Activated T-helper 1 cell treated with Interleukin-2 at 50 U/mL for 16 hours (primary cell): ENCODE measurements at places on chromosomes 1 and 21.

DNA sequence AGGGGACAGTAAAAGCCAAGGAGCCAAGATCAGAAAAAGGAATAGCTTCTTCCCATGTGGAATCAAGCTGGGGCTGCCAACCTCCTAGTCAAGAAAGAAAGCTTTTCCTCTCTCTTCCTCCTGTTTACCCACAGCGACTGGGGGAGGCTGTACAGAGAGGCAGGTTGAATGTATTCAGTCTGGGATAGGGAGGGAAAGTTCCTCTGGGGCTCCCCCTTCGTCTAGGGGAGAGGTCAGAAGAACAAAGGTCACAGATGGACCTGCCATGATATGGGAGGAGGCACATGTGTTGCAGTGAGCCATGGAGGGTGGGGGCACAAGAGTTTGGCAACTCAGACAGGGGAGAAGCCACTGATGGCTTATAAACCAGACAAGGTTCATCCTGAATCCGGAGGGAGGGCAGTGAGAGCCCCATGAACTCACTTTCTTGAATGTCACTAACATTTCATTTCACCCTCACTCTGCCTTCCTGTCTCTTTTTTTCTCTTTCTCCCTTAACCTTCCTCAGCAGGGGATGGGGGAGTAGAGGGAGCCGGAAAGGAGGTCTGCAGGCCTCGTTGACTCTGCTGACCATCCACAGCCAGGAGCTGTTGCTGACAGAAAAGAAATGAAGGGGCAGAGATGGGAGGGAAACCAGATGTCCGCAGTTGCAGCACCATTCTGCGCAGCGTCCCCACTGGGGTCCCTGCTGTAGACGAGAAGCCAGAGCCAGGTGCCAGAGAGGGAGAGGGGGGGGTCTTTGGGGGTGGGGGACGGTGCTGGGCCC, 61.1 kb downstream of the PLXNA2 start:
- DNase-seq = no peak

DNA sequence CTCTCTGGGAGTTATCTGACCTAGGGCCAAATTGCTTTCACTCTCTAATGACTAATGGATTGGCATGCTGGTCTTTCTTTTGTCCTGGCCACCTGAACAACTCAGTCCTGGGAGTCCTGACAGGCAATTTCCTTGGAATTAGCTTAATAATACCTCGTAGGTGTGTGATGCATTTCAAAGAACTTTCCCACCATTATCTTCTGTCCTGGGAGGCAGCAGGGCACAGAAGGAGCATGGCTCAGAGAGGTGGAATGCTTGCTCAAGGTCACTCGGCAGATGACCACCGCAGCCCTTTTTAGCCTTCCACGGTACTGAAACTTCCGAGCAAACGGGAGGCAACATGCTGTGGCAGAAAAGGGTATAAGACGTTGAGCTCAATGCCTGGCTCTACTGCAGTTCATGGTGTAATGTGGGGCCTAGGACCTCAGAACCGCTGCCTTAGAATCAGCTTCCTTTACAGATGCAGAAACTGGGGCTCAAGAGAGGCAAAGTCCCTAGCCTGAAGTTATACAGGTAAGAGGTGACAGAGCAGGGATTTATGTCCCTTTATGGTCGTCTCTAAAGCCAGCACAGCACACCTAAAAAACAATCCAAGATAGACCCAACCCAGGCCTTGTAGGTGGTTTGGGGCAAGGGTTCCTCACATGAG, 3.2 kb downstream of the ID3 start:
- no peak for DNase-seq

DNA sequence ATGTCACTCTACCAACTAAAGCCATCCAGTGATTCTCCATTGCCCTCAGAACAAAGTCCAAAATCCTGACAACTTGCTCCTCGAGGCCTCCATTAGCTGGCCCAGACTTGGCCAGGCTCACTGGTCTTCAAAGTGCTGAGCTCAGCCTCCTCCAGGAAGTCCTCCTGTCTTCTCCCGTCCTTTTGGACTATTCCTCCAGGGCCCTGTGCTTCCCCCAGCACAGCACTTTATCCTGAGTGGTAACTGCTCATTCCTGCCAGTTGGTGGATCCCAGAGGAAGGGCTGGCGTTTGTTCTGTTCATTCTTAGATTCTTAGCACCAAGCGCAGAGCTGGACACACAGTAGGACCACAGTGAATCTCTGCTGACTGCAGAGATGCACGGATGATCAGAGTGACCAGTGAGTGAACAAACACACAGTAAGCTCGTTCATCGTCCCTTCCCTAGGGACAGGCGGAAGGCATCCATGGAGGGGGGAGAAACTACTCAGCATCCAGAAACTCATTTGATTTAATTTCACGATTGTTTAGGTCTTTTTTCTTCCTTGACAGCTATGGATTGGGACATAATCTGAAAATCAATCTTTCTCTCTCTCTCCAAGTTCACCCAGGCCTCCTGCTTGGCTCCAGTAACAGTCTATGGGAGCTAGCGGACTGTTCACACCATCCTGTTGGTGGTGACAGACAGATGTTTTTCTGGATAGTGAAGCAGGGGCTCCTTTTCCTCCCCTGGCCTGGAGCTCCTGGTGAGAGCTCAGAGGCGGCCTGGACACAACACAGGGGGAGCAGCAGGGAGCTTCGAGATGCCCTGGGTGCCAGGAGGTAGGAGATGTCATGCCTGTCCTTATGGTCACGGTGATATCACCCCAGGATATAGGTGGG, 180.2 kb downstream of the PTPRU start:
- DNase-seq = no peak

GRCh38 chr21:37877171-37877570, 39.1 kb downstream of the KCNJ6 start:
- no peak for DNase-seq

DNA sequence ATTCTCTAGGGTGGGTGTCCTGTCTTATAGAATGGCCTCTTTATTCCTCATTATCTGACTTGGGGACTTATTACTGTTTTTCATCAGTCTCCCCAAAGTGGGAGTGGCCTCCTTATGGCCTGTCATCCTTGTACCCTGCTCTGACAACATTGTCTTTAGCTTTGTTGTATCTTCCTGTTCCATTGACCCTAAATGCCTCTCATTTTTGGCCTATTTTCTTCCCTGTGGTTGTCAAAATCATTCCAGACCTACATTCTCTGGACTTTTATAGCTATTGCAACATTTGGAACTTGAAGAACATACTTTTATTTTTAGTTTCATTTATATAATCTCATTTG, 9.7 kb downstream of the SFT2D2 start:
- no peak for DNase-seq

DNA sequence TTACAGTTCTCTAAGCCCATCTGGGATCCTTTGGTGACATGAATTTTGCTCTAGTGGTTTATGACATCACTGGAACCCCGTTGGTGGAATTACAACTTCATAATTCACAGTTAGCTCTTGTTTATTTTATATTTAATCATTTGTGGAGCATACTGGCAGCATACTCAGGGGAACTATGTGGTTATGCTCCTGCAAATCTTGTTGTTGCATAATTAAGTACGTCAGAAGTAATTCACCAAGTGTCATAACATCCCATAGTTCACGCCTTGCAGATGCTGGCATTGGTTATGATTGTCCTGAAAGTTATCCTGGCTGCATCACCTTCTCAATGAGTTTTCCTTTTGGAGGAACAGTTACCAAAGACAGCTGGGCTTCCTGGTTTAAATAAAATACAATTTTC, 16.5 kb downstream of the PRRX1 start:
- no peak for DNase-seq

GRCh38 chr1:54372978-54373377, 33.2 kb downstream of the SSBP3 start:
- no peak for DNase-seq

DNA sequence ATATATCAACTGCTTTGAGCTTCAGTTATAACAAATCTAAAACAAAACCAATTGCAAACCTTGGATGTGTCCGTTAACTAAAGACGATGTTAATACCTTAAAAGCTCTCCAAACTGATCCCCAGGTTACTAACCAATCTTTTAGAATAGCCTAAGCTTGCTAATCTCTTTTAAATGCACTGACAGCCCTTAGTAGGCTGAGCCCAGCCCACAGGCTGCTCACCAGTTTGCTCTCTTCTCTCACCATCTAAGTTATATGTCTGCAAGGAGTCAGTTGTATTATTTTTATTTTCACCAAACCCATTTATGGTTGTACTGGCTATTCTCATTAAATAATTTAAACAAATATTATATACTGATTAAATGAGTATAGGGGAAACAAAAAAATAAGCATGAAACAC, 199.5 kb downstream of the ADGRL2 start:
- DNase-seq = no peak

DNA sequence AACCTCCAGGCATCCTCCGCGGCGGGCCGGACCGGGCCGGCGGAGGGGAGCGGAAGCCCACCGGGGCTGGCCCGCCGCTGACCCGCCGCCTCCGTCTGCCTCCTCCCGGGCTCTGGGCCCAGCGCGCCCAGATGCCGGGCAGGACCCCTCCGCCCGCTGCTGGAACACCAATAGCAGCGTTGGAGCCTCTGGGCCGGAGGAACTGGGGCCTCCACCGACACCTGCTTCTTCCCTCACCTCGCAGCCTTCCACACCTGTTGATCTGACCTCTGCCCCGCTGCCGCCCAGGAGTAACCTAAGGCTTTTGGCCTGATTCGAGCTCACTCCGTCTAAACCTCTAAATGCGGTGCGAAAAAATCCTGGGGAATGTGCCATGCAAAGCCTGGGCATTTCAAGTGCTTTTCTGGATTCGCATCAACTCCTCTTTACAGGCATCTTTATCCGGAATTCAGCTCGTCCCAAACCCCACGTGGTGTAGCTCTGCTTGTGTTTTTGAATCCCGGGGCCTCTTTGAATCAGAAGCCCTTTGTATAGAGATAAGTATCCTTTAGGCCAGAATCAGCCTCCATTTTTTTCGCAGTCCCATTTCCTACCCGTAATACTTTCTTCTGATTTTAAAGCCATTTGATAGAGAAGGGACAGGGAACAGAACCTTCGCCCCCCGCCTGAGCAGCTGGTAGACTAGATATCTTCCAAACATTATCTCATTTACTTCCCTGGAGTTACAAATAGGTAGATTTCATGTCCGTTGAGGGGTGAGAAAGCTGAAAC, 680 bp upstream of the CNN3 start:
- no peak for DNase-seq

GRCh38 chr1:238329671-238330070, 438.9 kb upstream of the ZP4 start:
- DNase-seq = no peak

DNA sequence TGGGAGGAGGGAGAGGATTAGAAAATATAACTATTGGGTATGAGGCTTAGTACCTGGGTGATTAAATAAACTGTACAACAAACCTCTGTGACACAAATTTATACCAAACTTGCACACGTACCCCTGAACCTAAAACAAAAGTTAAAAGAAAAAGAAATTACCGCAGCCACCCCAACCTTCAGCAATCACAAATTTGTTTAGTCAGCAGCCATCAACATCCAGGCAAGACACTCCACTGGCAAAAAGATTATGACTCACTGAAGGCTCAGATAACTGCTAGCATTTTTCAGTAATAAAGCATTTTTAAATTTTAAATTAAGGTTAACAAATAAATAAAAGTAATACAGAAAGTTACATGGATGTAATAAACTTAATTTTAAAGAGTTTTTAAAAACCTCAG, 14.4 kb upstream of the DEPDC1 start:
- DNase-seq = no peak

DNA sequence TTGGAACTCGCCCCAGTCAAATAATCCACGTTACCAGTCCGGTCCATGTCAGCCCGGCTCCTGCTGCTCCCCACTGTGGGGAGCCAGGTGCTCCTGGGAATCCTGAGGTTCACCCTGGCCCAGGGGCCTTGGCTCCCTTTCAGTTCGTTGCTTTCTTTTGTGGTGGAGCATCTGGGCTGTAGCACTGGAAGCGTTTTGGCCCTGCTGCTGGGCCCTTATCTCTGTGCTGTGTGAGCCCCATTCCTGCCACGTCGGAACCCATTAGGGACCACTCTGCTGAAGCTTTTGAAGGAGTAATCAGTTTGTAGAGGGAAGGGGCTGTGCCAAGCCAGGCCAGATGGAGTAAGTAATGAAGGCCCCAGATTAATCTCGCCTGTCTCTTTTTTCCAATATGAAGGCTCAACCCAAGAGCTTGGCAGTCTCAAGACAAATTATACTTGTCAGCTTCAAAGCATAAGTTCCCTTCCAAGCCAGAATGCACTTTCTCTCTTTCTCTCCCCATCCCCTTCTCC, 82.3 kb downstream of the PGM1 start:
- no peak for DNase-seq

DNA sequence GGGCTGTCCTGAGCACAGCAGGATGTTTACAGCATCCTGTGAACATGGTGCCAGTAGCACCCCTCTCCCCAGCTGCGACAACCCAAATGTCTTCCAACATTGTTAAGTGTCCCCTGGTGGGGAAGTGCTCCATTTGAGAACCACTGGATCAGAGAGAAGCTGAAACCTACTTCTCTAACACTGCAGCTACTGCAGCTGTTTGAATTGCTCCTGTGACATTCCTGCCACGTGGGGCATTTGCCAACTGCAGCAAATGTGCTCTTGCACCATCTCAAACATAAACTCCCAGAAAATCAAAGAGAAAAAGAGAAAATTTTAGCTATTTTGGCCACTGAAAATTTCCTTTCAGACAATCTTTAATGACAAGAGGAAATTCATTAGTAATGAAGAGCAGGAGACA, 11.0 kb downstream of the SLC2A5 start:
- DNase-seq = no peak

- DNase-seq = no peak
These were observed 126.2 kb upstream of the DAB1 start for GRCh38 chr1:57550092-57550491.

DNA sequence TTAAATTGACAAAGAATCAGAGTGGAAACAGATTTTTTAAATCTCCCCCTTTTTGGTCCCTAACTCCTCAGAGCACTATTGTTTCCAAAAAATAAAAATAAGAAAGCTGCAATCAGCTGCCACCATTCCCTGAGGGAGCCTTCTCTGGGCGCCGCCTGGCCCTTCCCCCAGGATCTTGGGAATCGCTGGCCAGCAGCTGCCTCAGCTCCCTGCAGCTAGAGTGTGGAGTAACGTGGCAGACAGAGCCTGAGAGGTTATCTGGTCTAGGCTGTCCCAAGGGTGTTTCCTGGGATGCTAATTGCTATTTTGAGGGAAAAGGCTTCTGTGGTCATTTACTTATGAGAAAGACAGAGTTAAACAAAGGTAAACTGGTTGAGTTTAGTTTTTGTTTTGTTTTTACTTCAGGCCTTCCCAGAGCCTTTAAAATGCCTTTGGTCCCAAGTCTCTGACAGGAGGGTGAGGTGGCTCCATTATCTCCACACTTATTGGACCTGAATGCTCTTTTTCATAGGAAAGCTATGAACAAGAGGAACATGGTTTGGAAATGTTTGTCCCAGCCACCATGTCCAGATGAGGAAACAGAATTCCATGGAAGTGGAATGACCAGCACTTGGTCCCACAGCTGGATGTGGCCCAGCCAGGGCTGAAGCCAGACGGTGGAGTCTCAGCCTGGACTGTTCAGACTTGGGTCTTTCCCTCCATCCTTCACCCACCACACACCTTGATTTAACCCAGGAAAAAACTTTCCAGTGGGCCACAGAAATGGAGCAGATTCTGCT, 14.1 kb upstream of the KIAA1614 start:
- no peak for DNase-seq

DNA sequence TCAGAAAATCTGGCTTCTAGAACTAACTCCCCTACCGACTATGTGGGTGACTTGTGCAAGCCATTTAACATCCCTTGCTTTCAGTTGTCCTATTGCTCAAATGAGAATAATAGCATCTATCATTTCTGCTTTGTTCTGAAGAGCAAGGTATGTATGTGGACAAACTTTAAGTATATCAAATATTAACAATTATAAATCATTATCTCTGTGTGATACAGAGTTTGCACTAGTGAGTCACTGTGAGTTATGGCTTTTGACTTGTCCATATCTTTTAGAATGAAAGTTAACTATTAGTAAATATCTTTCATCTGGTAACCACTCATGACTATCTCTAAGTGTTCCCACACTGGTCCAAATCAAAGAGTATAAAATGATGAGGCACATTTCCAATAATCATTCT, 812.9 kb upstream of the ADGRL2 start:
- no peak for DNase-seq
